Pancreas (tissue), 10 donors: ENCODE measurements at places on chromosomes 4 and X. TPM values are rescaled to one million over a fixed set of nuclear protein-coding genes. Genes with fewer than 3 reads are reported as not detected.

DNA sequence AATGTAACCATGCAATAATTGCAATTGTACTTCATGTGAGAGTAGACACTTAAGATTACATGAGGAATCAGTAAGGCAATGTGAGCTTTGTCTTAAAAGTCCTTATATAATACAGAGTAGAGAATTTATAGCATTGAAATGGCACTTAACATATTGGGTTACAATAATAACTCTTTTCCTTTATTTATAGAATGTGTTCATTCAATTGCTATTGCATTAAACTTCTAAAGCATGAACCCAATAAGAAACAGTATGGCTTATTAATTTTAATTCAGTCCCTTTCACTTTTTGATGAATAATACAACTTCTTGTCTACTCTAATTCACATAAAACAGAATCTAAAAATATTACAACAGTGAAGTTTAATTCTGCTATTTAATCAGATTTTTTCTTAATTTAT is 174.2 kb upstream of the PABPC4L start:
- no peak overlapping the region for H3K4me3 ChIP-seq
- H3K36me3 ChIP-seq = no peaks in the 10 kb centered on the region
- H3K27ac ChIP-seq = no peak overlapping the region
- no peaks in the 10 kb centered on the region for H3K27me3 ChIP-seq
- H3K4me1 ChIP-seq = no peaks in the 10 kb centered on the region

GRCh38 chr4:30952526-30953219 is 232.5 kb downstream of the PCDH7 start:
- DNase-seq = no peak
- no peak overlapping the region for H3K4me3 ChIP-seq
- H3K27ac ChIP-seq = no peak overlapping the region
- H3K36me3 ChIP-seq = no peaks in the 10 kb centered on the region
- H3K27me3 ChIP-seq = no peaks in the 10 kb centered on the region

Gene XAGE1A
- not detected for total RNA-seq

- no peaks in the 10 kb centered on the region for H3K27me3 ChIP-seq
- no peak overlapping the region for H3K27ac ChIP-seq
- H3K36me3 ChIP-seq = no peaks in the 10 kb centered on the region
- H3K4me3 ChIP-seq = no peak overlapping the region
- no peaks in the 10 kb centered on the region for H3K4me1 ChIP-seq
- no peak for DNase-seq
Measured at GRCh38 chr4:80129785-80130184, 56.8 kb upstream of the ANTXR2 start.

DNA sequence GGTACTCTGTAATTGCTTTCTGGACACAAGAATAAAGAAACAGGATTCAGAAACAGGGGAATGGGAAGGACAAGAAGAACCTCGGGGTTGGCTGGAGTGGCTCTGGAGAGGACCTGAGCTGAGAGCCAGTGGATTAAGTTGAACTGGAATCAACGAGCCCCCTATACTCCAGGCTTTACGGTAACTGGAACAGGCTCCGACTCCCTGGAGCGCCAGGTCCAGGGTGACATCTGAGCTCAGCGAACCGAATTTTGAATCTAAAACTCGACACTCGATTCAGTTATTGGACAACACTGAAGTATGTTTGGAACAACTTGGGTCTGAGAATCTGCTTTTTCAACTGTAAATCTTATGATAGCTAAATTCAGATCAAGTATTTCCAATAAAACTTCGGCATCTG is 23.9 kb downstream of the HMX1 start:
- no peak for DNase-seq
- no peaks in the 10 kb centered on the region for H3K36me3 ChIP-seq
- no peak overlapping the region for H3K4me3 ChIP-seq

Gene EOLA2
- 18.0 TPM for total RNA-seq

Gene ART3
- total RNA-seq = 5.2 TPM

DNA sequence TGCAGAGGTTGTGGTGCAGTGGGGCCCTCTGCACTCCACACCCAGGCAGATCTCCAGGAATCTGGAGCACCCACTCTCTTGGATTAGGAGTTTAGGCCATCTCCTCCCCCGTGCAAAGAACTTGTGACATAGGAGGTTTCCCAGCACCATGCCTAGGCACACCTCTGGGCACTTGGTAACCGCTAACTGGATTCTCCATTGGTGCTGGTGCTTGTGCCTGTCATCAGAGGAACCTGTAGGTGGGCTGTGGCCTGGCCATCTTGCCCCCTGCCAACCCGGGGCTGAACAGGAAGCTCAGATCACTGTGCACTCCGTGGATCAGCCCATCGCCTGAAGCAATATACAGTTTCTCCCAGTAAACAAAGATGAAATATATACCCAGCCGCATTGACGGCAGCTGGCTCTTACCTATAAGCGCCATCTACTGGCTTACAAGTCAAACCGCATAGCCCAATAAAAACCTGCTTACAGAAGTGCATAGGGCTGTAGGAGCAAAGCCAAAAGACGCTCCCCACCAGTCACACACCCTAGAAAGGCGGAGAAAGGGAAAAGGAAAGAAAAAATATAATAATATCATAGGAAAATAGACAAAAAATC is 19.1 kb upstream of the TEX13B start:
- H3K36me3 ChIP-seq = no peaks in the 10 kb centered on the region
- no peak for DNase-seq
- H3K4me3 ChIP-seq = no peak overlapping the region
- no peaks in the 10 kb centered on the region for H3K4me1 ChIP-seq

- H3K4me3 ChIP-seq = no peak overlapping the region
- no peak overlapping the region for H3K27ac ChIP-seq
- no peaks in the 10 kb centered on the region for H3K36me3 ChIP-seq
- no peak for DNase-seq
Measured at GRCh38 chrX:72317139-72317538, 11.4 kb upstream of the CITED1 start.
